ENCODE measurements at places on chromosomes 1 and 21.

GRCh38 chr1:187848321-187848720 is 1019.6 kb downstream of the PLA2G4A start:
- no peak for DNase-seq

DNA sequence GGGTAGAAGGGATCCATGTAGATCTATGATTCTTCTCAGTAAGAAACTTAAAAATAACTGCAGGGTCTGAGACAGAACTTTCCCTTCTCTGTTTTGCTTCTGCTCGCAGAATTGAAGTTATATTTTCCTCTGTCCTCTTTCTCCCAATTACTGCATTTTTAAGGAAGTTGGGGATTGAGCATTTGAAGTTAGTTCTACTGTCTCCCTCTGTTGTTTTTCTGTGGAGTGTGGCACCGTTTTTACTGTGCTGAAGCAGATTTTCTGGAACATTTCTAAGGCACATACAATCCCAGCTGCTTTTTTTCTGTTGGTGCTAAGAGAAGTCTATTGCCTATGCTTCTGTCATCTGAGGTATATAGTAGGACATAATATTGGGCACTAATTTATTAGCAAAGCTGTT is 43.3 kb downstream of the RASAL2 start:
- DNase-seq = no peak

GRCh38 chr1:211557894-211558625 is 20.9 kb downstream of the SLC30A1 start:
- DNase-seq = no peak

GRCh38 chr1:29094954-29095353 is 28.7 kb downstream of the TMEM200B start:
- DNase-seq = no peak

- no peak for DNase-seq
Observed at GRCh38 chr1:169495046-169495775, 9.5 kb upstream of the SLC19A2 start.

DNA sequence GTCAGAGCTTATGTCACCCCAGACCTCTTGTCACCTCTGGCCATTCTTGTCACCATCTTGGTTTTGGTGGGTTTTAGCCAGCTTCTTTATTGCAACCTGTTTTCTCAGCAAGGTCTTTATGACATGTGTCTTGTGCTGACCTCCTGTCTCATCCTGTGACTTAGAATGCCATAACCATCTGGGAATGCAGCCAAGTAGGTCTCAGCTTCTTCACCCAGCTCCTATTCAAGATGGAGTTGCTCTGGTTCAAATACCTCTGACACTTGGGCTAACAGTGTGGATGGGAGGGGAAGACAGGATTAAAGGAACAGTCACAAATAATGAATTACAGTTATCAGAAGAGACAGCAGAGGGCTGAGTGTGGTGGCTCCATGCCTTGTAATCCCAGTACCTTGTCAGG is 30.5 kb upstream of the PIK3CD start:
- no peak for DNase-seq

DNA sequence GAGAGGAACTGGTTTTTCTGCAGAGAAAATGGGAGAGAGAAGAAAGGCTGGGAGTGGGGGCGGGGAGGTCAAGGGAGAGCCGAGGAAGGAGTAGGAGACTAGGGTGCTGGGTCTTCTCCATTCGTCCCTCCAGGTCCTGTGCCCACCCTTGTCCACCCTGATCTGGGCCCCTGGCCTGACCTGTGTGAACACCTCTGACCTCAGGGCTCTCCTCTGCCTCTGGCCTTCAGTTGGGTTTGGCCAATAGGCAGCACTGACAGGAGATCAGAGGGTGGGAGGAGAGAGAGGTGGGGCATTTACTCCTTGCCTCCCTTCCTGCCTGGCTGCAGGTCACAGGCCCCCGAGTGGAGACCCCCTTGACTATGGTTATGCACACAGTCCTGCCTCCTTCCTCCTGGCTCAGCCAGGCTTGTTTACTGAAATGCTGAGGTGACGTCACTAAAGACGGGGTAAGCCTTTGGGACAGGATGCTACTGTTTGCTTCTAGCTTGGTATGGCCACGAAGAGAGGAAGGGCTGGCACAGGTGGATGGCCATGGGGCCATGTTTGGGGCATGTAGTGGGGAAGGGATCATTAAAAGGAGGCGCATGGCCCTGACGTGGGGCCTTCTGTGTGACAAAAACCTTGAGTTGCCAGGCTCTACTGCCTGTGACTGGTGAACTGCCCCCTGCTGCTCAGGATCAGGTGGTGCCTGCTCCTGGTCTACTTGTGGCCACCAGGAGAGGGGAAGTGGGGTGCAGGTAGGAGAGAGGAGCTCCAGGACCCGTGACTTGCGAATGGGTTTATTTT is 248.7 kb upstream of the CSF3R start:
- no peak for DNase-seq

DNA sequence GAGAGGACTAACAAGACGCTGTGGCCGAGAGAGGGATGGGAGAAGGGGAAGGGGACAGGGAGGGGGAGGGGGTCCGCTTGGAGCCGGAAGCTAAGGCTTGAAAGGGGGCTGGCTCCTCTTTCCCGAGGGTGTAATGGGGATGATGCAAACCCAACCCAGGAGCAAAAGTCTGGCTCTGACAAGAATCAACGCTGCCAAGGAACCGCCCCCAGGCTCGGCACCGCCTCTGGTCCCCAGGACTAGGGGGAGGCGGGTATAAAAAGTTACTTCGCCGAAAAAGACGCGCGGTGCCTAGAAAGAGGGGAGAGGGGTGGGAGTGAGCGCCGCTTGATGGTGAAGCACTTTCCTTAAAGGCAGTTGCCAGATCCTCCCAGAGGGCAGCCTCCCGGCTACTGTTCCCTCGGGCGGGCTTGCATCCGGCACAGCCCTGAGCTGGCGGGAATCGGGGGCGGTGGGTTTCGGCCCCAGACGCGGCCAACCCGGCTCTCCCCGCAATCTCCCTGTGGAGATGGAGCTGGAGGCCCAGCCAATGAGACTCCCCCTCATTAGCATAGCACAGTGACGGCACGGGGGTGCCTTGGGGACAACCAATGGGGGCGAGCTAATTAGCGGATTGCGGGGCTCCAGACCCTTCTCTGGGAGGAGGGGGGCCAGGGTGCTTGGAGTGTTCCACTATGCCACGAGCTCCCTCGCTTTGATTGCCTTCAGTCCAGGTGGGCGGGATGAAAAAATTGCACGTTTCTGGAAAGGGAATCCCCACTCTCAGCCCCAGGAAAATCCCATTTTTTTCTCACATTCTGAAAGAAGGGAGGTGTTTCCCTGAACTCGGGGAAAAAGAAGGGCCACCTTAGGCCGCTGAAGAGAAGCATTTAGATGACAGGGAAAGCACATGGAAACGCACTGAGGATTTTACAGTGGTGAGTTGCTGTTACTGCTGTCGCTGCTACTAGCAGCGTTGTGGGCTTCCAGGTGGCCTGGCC is at the start of gene KCNT2:
Gene KCNT2, minus strand, starts transcription at position 51 of the 980 bp plus-strand sequence. CDS start 131 bp downstream, outside the sequence.
- DNase-seq = peak; percentile 38

DNA sequence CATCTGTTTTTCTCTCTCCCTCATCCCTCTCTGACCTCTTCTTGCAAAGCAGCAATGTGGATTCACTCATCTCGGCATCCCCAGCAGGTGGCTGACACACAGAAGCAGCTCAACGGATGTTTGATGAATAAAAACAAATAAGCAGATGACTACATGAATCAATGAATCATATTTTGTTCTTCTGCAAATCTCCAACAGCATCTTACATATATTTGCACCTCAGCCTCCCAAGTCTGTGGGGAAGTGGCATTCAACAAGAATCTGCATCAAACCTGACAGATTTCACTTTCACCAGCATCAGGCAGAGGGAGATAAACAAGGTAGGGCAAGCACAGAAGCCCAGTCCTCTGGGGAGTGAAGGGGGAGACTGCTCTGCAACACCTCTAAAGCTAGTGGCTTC is 34.0 kb downstream of the CAPN8 start:
- no peak for DNase-seq

- peak; percentile 30 for DNase-seq
Observed at GRCh38 chr1:13813398-13814012, 113.5 kb downstream of the PRDM2 start.

Data from AG08395 (cell line).